ENCODE measurements at places on chromosomes 13 and 19.

DNA sequence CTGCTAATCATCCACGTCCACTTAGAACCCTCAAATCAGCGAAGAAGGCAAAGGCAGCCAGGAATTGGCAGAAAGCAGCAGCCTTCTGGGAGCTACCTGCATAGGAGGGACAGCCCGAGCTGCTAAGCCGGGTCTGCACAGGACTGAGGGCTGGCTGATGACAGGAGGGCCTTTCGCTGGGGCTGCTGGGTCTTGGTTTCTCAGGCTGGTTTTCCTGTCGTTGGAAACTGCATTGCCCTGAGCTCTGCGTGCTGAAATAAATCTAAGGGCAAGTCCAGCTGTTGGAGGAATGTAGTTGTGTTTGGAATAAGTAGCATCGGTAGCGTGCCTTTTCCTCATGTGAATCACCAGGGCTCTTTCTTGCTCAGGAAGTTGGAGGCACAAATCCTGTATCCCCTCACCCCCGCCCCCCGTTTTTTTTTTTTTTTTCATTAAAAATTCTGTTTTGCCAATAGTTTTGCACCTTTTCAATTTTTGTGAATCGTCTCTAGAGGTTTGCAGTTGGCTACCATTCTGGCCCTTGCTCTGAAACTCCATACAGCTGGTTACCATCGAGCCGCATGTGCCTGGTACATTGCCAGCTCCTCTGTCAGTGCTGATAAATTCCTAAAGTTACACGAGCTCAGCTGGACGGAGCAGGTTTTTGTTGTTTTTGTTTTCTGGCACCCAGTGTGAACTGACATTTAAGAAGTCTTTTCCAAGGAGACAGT is 193.9 kb upstream of the RNF113B start:
- no peak for DNase-seq

GRCh38 chr13:67042556-67042955 is 187.6 kb downstream of the PCDH9 start:
- no peak for DNase-seq

DNA sequence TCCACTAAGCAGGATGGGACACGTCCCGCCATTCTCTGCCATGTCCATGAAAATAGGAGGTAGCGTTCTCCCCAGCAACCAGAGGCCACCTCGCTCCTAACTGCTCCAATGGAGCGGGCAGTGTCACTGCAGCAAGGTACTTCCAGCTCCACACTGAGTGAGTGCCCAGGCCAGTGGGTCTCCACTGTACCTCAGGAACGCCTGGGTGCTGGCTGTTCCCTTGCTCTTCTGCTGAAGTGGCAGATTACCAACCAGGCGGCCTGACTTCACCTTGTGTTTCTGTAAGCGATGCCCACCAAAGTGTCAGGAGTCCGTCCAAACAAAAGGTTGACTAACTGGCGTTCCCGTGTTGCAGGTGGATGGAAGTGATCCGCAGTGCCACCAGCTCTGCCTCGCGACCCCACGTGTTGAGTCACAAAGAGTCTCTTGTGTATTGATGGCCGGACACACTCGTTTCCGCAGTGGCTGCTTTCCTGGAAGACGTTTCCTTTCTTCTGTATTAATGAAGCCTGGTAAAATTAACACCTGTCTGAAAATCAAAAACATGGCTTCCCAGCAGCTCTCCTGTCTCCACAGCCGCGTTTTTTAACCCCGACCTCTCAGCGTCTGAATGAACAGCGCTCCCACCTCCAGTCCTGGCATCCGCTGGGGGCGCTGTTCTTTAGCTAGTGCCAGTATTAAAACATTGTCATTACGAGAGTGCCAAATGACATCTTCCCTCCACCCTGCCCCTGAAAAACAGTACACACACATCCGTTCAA is 128.8 kb downstream of the STK24 start:
- no peak for DNase-seq

DNA sequence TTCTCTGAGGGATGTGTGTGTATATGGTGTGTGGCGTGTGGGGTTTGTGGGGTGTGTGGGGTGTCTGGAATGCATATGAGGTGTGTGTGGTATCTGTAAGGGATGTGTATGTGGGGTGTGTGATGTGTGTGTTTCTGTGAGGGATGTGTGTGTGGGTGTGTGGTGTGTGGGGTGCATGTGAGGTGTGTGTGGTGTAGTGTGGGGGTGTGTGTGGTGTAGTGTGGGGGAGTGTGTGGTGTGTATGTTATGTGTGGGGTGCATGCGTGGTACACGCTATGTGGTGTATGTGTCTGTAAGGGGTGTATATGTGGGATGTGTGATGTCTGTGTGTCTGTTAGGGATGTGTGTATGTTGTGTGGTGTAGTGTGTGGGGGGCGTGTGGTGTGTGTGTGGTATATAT is 300.0 kb downstream of the FGF9 start:
- no peak for DNase-seq

DNA sequence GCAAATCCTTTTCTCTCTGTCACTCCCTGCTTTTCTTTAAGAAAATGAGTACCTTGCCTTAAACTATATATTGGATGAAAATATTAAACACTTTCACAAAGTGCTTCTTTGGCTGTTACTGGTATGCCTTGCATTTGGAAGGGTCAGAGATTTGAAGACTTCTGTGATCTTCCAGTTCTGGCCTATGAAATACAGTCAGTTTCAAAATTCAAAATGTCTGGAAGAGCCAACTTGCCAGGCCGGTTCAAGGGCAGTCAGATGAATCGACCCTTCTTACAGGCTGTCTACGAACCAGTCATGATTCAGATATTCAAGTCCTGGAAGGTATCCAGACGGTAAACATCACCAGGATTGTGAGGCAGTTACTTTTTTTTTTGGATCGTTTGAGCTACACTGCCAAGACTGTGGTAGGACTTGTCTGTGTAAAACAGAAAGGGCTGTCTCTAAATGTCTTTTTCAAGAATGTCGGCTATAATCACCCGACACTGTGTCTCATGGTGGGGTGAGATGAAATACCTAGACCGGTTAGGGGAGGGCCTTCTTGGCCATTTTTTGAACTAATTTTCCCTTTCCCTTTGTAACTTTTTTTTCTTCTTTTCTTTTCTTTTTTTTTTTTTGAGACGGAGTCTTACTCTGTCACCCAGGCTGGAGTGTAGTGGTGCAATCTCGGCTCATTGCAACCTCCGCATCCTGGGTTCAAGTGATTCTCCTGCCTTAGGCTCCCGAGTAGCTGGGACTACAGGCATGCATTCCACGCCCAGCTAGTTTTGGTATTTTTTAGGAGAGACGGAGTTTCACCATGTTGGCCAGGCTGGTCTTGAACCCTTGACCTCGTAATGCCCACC is 11.2 kb downstream of the ACTN4 start:
- DNase-seq = no peak

DNA sequence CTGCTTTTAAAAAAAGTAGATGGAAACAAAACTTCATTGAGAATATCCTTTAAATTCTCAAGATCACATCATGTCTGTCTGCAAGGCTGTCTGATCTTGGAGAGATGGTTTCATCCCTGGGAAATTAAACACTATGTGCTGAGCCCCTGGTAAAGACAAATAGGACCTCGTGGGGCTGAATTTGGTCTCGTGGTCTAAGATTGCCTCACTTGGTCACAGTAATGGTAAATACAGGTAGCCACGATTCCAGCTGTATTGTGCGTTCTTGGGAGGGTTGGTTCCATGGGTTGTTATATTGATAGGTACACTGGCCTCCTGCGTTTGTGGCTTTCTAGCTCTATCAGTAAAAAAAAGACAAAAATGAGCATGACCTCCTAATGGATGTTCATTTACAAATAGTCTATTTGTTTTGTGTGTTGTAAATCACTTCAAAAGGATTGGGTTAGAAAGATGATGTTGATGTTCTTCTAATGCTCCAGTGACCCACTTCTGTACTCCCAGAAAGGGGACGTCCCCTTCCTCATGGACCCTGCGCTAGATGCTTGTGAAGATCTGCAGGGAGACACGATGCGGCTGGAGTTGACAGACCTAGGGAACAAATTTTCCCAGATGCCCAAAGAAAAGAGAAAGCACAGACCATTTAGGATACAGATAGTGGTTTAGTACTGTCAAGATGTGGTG is 1.8 kb downstream of the CEBPG start:
- DNase-seq = no peak

DNA sequence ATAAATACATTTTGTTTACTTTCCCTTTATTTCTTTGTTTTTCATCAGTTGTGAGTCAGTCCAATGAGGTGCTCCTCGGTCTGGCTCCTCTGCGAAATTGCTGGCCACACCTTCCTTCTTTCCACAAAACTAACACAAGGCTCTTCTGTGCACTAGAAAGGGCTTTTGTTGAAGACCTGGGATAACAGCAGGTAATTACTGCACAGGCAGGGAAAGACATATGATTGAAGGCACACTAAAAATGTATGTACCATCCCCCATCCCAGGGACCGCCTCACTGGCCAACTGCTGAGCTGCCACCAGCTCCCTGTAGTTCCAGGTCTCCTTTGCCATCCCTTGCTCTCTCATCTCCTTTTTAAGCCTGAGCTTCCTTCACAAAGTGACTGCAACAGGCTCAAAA is 180.5 kb downstream of the EFNB2 start:
- DNase-seq = no peak

DNA sequence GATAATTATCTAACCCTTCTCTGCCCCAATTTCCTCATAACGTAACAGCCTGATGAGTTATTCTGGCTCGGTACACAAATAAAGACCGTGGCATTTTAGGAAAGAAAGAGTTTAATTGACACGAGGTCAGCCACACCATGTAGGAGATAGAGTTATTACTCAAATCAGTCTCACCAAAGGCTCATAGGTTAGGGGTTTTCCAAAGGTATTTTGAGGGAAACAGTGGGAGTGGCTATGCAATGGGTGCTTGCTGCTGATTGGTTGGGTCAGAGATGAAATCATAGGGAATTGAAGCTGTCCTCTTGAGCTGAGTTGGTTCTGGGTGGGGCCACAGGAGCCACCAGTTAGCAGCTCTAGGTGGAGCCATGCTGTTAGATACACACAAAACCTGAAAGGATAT is 137.5 kb downstream of the FREM2 start:
- DNase-seq = no peak

DNA sequence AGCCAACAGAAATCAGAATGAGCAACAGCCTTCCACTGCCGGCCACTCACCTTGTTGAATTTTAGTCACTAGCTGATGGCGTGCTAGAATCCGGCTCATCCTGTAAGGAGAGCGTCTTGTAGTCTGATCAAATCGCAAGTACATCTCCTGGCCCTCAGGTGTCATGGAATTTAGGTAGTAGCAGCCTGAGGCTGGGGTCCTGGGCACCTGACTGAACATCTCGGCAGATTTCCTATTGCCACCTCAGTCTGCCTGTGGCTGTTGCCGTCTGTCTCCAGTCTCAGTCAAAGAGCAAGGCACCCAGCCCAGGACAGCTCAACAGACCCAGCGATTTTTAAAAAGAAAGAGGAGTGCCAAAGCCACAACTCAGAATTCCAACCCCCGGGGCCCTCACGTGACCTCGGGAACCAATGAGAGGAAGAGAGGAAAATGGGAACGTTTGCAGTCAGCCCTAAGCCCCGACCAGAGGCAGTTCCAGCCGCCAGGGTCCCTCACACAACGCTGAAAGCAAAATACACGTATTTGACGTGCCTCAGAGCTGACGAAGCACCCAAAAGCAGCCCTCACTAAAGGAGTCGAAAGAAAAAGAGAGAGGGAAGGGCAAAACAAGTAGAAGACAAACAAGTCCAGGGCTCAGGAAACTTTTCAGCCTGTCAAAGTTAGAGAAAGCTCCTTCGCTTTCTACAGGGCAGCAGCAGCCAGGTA is at the start of gene STARD13:
Gene STARD13 (minus strand): TSS at position 336 of the 705 bp plus-strand sequence. CDS start 117 bp downstream, at position 219.
- DNase-seq = no peak

GRCh38 chr13:107005577-107005976 is 437.6 kb upstream of the ARGLU1 start:
- DNase-seq = no peak

GRCh38 chr13:113978741-113979481 is 5.0 kb upstream of the C13orf46 start:
- DNase-seq = no peak

DNA sequence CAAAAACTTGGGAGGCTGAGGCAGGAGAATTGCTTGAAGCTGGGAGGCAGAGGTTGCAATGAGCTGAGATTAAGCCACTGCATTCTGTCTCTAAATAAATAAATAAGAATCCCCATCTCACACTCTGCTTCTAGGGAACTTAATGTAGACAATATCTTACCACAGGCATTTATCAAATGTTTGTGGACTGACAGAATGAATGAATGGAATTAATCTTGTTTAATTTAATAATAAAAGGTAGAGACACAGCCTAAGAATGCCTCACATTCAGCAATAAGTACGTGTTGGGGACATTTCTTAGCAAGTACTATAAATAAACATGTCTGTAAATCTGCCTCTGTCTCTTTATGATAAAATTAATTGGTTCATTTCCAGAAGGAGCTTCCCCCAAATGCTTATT is 36.2 kb upstream of the RBM26 start:
- DNase-seq = no peak

- no peak for DNase-seq
Measured at GRCh38 chr19:17331045-17331558, 3.6 kb downstream of the ANO8 start.

DNA sequence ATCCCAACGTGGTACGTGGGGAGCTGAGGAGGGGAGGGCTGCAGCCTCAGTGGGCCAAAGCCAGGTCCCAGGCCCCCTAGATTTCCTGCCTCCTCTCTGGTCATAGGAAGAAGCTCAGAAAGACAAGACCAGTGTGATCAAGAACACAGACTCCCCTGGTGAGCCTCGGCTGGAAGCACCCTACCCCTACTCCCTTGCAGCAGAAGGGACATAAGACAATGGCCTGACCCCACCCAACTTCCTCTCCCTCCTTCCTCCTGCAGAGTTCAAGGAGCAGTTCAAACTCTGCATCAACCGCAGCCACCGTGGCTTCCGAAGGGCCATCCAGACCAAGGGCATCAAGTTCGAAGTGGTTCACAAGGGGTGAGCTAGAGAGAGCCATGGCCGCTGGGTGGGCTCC is 11.5 kb downstream of the PODNL1 start:
- DNase-seq = no peak

DNA sequence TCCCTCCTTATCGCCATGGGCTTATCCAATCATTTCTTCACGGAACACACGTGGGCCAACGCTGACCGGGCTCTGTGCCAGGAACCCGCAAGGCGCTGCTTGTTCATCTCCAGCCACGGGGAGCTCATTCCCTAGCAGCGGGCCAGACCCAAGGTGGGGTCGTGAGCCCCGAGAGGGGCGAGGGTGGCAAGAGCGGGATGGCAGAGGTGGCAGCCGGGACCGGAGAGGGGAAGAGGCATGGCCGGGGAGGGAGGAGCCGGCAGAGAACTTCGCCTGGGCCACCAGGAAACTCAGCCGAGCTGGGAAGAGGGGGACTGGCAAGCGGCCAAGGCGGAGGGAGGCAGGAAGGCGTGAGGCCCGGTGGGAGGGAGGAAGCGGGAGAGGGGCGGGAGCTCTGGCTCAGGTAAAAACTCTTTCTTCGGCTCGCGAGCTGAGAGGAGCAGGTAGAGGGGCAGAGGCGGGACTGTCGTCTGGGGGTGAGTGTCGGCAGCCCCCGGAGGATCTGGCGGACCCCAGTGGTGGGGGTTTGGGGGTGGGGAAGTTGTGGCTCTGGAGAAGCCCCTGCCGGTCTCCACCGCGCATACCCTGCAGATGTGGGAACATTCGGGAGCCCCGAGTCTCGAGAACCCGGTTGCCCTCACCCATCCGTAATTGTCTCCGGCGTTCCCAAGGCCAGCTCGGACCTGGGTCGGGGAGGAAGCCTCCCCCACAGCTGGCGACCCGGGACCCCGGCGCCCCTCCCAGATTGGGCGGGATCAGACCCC is at the start of gene B3GNT3:
Gene B3GNT3 (plus strand): TSS at position 408 of the 764 bp plus-strand sequence. CDS start 12,670 bp downstream, outside the sequence.
- no peak for DNase-seq

Measured in stimulated activated CD4-positive, alpha-beta T cell treated with anti-CD3 and anti-CD28 coated beads, Interleukin-15, amount 100 ng/mL, for 1 hour (primary cell).